Stimulated activated CD4-positive, alpha-beta T cell treated with anti-CD3 and anti-CD28 coated beads, Interleukin-4, amount 100 ng/mL, for 24 hours (primary cell): ENCODE measurements at places on chromosomes 1 and 21.

DNA sequence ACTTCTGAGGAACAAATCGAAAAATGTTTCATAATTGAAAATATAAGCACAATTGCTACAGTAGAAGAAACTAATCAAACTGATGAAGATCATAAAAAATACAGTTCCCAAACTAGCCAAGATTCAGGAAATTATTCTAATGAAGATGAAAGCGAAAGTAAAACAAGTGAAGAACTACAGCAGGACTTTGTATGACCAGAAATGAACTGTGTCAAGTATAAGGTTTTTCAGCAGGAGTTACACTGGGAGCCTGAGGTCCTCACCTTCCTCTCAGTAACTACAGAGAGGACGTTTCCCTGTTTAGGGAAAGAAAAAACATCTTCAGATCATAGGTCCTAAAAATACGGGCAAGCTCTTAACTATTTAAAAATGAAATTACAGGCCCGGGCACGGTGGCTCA lies 30.6 kb downstream of the IFNAR1 start:
- DNase-seq: no peak

GRCh38 chr1:175220853-175221556 lies 28.4 kb upstream of the KIAA0040 start:
- DNase-seq: no peak

DNA sequence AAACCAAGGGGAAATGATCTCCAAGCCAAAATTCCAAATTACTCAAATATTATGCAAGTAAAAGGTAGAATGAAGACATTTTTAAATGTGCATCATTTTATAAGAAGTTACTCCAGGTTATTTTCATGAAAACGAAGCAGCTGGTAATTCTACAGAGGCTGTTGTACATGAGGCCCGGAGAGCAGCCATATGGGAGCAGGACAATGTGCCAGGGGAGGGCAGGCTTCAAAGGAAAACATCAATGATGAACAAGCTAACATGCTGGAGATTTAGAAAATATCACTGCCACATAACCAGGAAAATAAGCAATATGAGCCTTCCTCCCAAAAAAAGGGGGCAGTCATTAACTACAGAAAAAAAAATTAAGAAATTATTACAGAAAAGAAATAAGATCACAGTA lies 109.1 kb downstream of the TIAM1 start:
- DNase-seq: no peak

DNA sequence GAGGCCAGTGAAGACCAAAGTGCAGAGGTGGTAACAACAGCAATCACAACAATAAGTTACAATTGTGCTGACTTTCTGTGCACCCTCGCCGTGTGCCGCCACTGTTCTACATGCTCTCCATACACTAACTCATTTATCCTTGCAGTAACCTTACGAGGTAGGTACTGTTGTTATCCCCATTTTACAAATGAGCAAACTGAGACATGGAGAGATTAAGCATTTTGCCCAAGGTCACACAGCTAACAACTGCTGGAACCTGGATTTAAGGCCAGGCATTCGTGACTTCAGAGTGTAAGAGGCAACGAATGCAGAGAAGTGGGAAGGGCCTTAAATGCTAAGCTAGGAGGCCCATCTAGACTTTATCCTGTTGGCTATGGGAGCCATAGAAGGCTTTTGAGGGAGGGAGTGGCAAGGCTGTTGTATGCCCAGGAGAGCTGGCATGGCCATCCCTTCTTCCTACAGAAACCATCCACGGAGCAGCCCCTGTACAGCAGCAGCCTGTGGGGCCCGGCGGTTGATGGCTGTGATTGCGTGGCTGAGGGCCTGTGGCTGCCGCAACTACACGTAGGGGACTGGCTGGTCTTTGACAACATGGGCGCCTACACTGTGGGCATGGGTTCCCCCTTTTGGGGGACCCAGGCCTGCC lies 36.6 kb downstream of the AZIN2 start:
- DNase-seq: no peak

DNA sequence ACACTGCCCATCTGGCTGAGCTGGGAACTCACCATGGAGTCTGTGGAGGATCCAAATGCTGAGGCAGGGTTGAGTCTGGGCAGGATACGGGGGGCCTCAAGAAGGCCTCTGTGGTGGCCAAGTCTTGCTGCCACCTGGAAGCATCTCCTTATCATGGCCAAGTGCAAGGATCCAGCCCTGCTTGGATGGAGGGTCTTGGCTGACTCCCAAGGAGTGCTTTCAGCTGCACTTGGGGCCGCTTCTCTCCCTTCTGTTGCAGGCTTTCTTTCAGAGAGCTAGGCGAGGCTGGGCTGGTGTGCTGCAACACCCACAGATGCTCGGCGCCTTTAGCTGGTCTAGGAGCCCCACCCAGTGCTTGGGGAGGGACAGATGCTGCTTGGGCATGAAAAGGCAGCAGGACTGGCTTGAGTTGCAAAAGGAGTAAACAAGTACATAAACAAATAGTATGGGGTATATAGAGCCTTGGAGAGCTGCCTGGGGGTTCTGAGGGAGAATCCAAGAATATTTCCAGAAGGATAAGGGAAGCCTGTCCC lies at the start of gene THEM5:
Gene THEM5, minus strand, starts transcription at position 302 of the 533 bp plus-strand sequence. Its CDS starts 147 bp downstream, at position 155.
- DNase-seq: no peak

- peak; percentile 38 for DNase-seq
Measured at GRCh38 chr1:246569248-246570238, 3.3 kb downstream of the CNST start.

- DNase-seq: no peak
Measured at GRCh38 chr1:244727871-244728474, 75.0 kb downstream of the DESI2 start.

DNA sequence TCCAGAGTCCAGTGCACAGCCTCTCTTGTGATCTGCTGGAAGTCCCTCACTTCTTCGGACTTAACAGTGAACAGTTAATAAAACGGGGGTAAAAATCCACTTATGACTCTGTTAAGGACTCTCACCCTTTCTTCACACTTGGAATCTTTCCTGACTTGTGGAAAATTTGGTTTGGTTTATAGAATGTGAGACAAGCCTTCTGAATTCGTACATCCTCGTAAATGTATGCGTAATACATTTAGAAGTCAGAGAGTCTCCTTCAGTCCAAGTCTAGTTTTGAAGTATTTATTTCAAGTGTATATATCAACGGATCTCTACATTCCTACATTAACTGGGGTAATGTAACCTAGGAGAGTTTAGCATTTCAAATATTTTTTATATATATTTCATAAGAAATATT lies 270.4 kb downstream of the KCNJ6 start:
- DNase-seq: no peak

DNA sequence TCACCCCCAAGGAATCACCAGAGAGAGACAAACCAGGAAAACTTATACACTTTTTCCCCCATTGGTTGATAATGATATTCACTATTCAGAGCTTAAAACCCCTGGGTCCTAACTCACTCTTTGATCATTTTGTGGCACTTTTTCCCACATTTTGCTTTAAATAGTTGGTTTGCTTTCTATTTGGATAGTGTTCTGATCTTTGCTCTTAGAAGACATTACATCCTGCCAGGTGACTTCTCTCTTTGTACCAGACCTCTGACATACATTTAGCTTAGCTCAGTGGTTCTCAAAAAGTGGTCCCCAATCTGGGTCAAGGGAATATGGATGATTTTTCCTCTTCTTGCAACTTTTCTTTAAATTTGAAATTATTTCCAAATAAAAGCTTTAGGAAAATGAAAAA lies 228.4 kb downstream of the RPS6KC1 start:
- DNase-seq: no peak

DNA sequence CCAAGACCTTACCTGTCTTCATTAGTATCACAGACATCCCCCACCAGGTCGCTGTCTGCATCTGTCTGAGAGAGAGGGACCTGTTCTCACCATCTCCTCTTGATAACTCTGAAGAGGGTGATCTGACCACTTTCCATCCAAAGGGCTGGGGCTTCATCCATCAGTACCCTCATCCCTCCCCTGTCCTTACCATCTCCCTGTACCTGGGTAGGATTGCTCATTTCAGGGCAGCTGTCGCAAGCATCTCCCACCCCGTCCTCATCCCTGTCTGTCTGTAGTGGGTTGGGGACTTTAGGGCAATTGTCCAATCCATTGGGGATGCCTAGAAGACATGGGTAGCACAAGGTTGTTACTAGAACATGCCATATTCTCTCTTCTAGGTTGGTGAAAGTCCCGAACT lies 7.9 kb downstream of the THBS3 start:
- DNase-seq: no peak

GRCh38 chr1:59638231-59638711 lies 176.5 kb upstream of the HOOK1 start:
- no peak for DNase-seq

DNA sequence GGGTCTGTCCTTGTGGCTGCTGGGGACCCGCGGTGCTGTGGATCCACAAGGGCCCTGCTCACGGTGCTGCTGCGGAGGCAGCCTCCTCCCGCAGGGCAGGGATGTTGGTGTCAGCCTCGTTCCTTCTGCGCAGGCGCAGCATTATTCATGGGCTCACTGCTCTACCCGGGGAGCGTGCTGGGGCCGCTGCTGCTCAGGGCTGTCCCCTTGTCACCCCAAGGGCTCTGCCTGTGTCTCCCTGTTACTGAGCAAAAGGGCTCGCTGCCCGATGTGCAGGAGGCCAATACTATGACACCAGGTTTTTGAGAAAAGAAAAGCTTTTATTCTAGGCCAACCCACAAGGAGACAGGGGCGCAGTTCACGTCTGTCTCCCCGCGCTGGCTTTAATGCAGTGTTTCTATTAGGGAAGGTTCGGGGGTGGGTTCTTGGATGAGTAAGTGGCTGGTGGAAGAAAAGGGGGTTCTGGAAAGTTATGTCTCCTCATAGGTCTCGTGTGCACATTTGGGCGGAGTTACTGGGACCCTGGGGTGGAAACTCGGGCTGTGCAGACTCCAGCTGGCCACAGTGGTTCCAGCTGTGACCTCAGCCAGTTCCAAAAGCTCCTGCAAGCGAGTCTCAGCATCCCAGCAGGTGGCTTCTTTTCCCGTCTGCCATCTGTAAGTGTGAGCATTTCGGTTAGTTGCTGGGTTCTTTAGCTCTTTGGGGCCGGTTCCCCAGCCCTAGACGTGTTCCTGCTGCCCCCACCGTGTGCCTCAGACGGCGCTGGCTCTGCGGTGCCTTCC lies 40.8 kb upstream of the LRRC3 start:
- DNase-seq: no peak

GRCh38 chr1:201298396-201299381 lies 15.4 kb downstream of the PKP1 start:
- DNase-seq: no peak

DNA sequence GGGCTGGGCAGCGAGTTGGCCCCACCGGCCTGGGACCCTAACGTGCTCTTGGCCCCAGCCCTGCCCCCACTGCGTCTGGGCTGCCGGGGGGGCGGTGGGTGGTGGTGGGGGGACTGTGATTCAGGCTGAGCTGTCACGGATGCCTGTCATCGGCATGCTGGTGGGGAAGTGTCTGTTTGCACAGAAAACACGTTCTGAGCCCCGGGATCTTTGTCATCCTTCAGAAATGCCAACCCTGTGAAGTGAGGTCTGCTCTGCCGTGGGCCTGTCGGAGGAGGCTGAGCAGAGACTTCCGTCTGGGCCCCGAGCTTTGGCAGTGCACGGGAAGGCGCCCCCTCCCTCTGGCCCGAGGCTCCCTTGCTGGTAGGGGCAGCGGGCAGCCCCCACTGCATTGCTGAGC lies 24.3 kb upstream of the PLCH2 start:
- no peak for DNase-seq

DNA sequence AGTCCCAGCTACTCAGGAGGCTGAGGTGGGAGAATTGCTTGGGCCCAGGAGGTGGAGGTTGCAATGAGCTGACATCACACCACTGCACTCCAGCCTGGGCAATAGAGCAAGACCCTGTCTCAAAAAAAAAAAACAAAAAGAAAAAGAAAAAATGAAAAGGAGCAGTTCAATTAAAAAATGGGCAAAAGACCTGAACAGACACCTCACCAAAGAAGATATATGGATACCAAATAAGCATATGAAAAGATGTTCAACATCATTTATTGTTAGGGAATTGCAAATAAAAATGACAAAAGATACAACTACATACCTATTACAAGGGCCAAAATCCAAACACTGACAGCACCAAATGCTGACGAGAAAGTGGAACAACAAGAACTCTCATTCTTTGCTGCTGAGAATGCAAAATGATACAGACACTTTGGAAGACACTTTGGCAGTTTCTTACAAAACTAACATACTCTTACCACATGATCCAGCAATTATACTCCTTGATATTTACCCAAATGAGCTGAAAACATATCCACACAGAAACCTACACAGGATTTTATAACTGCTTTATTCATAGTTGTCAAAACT lies 28.7 kb upstream of the ATP5PO start:
- no peak for DNase-seq

DNA sequence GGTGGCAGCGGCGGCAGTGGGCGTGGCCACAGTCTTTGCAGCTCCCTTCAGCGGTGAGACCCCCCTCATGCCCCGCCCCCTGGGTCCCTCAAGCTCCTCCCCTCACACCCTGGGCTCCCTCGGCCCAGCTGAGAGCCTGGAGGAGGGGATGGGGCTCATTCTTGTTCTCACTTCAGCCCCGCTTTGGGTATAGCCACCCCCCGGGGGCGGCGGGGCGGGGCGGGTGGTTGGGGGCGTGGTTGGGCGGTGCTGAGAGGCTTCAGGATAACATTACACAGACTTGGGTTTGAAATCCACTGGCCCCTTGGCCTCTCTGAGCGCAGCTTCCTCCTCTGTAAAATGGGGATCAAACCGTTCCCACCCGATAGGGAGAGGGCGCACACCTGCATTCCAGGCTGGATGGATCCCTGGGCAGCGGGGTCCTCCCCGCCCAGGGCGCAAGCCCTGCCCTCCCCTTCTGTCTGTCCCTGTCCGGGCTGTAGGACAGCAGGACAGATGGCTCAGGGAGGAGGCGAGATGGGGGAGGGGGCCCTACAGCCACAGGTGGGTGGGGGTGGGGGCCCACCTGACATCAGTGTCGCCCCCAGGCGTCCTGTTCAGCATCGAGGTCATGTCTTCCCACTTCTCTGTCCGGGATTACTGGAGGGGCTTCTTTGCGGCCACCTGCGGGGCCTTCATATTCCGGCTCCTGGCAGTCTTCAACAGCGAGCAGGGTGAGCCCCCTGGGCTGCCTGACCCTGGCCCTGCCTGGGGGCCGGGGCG lies 5.1 kb downstream of the CLCNKA start:
- peak; percentile 30 for DNase-seq

GRCh38 chr1:185215911-185216310 lies 58.9 kb downstream of the SWT1 start:
- DNase-seq: no peak

DNA sequence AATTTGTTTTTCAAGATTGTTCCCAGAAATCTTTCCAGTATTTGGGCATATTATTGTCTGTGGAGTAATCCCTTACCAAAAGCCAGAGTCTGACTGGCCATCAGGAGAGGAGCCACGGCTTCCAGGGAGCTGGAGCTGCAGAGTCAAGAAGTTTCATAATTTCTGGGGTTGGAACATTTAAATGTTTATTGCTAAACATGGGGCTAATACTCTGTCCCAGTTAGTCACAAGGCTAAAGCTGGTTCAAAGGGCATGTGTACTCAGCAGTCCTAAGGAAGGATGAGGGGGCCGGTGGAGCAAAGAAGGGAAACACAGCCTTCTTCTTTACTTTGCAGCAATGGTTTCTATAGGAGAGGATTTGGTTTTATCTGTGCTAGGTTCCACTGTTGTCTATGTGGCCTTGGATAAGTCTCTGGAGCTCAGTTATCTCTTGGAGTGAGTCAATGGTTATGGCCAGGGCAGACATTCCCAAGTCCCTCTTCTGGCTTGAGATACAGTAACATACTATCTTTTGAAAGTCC lies 9.5 kb downstream of the DENND2D start:
- no peak for DNase-seq
